ENCODE measurements at places on chromosomes 1 and 21. TPM values are rescaled to one million over a fixed set of nuclear protein-coding genes. Genes with fewer than 3 reads are reported as not detected.

Gene PDPN
- total RNA-seq, result 3.0 TPM

Gene SPRR5
- total RNA-seq, result not detected

Gene NPR1
- total RNA-seq, result 5.4 TPM

GRCh38 chr1:112870887-112871646, 84.9 kb downstream of the SLC16A1 start:
- H3K4me1 ChIP-seq, result no peaks in the 10 kb centered on the region
- no peaks in the 10 kb centered on the region for H3K36me3 ChIP-seq
- H3K27ac ChIP-seq, result no peak overlapping the region
- no peak overlapping the region for H3K4me3 ChIP-seq
- no peak for DNase-seq
- H3K27me3 ChIP-seq, result no peaks in the 10 kb centered on the region

DNA sequence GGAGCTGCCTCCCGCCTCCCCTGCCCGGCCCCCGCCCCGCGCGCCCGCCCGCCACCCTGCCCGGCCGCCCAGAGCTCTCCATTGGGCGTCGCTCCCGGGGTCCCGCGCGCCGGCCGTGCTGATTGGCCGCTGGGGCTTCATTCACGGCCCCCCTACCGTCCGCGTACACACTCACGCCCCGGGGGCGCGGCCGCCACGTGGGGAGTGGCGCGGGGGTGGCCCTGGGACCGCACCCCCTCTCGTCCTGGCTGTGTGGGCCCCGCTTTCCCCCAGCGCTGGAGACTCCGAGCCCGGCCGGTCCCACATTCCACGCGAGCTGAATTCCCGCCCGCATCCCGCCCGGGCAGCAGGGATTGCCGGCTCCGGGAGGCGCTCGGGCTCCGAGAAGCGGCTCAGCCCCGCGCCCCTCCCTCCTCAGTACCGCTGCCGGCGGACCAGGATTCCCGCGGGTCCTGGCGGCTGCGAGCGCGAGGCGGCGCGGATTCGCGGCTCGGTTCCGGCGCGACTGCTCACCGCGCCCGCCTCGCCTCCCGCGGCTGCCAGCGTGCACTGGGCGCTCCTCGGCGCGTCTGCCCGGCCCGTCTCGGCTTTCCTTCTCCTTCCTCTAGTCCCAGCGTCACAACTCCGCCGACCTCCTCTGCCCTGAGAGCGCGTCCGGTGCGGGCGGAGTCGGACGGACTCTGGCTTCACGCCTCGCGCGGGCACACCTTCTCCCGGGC, 450 bp upstream of the POU3F1 start:
- peak overlapping the region; percentile 44 for H3K4me3 ChIP-seq
- H3K27me3 ChIP-seq, result peaks cover 30% of the 10 kb centered on the region
- no peaks in the 10 kb centered on the region for H3K36me3 ChIP-seq
- H3K4me1 ChIP-seq, result peaks cover 4% of the 10 kb centered on the region
- no peak overlapping the region for H3K27ac ChIP-seq
